ENCODE measurements at places on chromosomes 3 and 15.

DNA sequence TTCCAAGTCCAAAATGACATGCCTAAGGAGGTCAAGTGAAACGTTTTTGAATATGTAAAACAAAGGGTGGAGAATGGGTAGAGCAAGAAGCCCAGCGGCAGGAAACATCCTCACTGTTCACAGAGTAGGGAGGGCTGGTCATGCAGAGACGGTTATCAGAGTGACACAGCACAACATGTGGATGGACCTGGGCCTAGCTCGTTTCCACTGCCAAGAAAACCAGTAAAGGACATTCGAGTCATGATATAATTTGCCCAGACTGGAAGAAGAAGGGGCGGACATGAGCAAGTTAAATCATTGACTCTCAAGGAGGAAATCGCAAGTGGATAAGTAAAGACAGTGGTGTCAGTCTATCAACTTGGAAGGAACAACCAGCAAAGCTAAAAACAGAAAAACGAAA, 89.3 kb downstream of the LRIG1 start:
- no peak for DNase-seq

GRCh38 chr3:131007782-131008181, 18.8 kb downstream of the ASTE1 start:
- DNase-seq: no peak

GRCh38 chr3:19348500-19348899, 200.2 kb downstream of the KCNH8 start:
- DNase-seq: no peak

GRCh38 chr3:196128172-196128843, 46.4 kb upstream of the TFRC start:
- no peak for DNase-seq

GRCh38 chr3:174986685-174987084, 127.6 kb downstream of the NAALADL2 start:
- no peak for DNase-seq

GRCh38 chr15:63655683-63656372, 58.6 kb downstream of the FBXL22 start:
- DNase-seq: no peak
